ENCODE measurements at places on chromosomes 2 and 18.
A peak's percentile ranks its signal among the peaks of the same experiment; 100 is the strongest.

DNA sequence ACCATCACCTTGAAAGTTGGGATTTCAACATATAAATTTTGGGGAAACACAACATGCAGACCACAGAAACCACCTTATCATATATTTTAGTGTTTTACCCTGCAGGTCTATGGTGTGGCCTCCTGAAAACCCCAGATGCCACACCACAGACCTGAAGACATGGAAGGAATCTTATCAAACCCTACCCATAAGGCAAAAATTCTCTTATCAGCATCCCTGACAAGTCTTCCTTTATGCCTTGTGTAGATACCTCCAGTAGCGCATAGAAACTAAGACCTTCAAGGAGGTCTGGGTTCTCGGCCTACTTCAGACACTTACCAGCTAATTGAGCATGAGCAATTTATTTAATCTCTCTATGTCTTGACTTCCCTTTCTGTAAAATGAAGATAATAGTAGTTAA lies 59.1 kb upstream of the SLC14A2 start:
- DNase-seq = no peak

- no peak for DNase-seq
Measured at GRCh38 chr2:234334151-234334550, 162.7 kb downstream of the ARL4C start.

- DNase-seq = no peak
Measured at GRCh38 chr2:215338883-215339679, 27.2 kb downstream of the ATIC start.

DNA sequence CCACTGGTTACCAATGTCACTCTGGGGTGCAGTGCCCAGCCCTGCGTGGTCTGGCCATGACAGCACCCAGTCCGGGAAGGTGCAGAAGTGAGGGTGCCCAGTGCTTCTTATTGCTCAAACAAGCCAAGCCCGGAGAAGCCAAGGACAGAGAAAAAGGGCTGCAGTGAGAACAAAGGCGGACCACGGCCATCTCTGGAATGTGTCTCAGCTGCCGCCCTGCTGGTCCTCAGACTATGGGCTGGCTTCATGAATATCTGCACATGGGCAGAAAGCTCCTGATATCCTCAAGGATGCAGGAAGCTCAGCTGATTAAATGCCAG lies 28.7 kb downstream of the COPS9 start:
- DNase-seq = no peak

- DNase-seq = no peak
Measured at GRCh38 chr2:73172963-73173362, 29.4 kb upstream of the NOTO start.

DNA sequence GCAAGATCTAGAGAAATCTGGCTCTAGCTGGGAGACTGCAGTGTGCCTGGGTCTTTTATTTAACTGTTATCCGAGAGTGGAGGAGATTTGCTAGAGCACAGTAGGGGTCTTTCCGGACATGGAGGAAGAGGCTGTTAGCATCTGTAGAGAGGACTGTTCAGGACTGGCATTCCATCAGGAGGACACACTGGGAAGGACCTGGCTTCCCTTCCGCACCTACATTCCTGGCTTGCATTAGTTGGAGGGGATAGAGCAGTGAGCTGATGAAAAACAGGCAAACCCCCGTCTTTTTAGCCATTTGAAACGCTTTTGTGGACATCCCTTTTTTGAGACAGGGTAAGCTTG lies 874 bp upstream of the PIEZO2 start:
- no peak for DNase-seq

GRCh38 chr2:10305254-10305635 lies 2.5 kb downstream of the HPCAL1 start:
- no peak for DNase-seq

GRCh38 chr2:237122214-237122666 lies 36.6 kb downstream of the COPS8 start:
- peak; percentile 51 for DNase-seq

DNA sequence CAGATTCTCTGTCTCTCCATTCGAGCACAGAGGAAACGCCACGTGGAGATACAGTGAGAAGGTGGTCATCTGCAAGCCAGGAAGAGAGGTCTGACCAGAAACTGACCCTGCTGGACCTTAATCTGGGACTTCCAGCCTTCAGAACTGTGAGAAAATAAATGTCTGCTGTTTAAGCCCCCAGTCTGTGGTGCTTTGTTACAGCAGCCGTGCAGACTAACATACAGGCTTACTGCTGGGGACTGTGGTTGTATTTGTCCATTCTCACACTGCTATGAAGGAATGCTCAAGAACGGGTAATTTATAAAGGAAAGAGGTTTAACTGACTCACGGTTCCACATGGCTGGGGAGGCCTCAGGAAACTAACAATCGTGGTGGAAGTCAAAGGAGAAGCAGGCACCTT lies 432.7 kb downstream of the IRS1 start:
- no peak for DNase-seq

DNA sequence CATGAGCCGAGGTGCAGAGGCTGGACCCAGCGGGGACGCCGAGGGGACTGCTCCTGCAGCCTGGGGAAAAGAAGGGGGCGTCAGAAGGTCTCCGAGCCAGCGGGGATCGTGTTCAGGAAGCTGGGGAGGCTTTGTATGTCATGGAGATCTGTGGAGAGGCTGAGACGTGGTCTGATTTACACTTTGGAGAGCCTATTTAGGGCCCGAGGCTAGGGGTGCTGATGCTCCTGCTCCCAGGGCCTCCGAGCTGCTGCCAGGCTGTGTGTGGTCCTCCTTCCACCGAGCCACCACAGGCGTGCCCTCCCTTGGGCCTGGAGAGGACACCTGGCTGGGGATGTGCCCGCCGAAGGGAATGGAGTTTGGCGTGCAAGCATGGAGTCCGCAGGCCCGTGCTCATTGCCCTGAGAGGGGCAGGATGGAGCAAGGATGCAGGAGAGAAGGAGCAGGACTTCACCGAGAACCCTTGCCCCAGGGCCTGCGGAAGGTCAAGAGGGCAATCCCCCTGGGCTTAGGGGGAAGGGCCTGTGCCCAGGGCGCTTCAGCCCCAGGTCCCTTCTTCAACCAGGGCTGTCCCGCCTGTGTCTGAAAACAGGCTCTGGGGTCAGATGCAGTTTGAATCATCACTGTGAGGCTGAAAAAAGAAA lies 252.5 kb downstream of the VAPA start:
- no peak for DNase-seq

DNA sequence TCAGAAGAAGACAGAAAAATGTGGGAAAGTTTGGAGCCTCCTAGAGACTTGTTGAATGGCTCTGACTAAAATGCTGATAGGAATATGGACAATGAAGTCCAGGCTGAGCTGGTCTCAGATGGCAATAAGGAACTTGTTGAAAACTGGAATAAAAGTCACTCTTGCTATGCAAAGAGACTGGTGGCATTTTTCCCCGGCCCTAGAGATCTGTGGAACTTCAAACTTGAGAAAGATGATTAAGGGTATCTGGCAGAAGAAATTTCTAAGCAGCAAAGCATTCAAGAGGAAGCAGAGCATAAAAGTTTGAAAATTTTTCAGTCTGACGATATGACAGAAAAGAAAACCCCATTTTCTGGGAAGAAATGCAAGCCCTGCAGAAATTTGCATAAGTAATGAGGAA lies 159.3 kb downstream of the MREG start:
- DNase-seq = no peak

- DNase-seq = no peak
Measured at GRCh38 chr2:109439986-109440385, 173.8 kb downstream of the SEPTIN10 start.

- no peak for DNase-seq
Measured at GRCh38 chr18:39481281-39481680, 1915.7 kb upstream of the CELF4 start.

DNA sequence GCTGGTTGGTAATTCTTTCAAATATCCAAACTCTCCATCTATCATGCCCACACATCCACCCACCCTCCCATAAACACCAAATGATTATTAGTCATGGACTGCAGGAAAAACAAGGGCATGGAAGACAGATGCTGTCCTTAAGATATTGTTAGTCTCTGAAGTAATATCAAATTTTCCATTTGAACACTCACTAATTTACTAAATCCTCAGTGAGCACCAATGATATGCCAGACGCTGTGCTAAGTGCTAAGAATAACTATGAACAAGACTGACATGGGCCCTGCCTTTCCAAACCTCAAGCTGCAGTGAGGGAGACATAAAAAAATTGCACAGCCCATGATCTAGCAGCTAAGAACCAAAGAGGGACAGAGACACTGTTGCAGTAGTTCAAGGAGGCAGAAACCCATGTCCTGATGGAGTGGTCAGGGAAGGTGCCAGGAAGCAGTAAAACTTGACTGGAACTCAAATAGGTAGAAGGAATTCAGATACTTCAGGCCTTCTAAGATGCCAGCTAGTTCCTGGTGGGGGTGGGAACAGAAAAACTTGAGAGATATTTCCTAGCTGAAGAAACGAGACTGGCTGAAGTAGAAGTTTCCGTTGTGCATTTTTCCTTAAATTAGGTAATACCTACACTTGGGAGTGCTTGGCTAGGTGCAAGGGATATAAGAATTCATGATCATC lies 182.1 kb downstream of the OSR1 start:
- DNase-seq = no peak

DNA sequence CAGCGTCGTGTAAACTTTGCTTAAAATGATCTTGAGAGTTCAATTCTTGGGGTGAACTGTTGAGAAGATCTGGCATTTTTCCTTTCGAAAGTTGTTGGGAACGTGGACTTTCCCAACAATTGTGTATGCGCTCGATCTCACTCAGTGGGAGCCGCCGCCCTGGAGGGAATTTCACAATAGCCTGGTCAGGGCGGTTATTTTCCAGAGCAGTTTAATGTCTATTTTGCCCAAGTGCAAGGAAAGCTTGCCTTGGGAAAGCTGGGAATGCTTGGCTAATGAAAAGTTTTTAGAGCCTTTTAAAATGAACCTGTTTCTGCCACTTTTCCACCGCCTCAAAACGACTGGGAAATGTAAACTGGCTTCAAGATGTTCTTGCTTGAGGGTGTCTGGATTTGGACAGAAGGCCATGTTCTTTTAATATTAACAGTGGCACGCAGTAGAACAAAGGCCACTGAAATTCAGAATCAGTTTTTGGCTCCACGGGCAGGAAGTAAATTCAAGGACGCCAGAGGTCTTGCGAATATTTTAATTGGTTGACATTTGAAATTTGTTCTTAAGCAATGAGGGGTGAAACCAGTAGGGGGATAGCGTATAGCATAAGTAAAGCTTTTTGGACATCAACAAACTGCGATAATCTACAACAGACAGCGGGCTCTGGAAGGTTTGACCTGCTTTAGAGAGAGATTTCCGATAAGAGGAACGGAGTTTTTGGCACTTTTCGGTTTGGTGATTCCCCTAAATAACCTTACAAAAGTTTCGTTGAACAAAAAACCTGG lies 1.2 kb downstream of the CFLAR start:
- peak; percentile 47 for DNase-seq

- DNase-seq = no peak
Measured at GRCh38 chr2:7595206-7595605, 678.0 kb downstream of the RNF144A start.

DNA sequence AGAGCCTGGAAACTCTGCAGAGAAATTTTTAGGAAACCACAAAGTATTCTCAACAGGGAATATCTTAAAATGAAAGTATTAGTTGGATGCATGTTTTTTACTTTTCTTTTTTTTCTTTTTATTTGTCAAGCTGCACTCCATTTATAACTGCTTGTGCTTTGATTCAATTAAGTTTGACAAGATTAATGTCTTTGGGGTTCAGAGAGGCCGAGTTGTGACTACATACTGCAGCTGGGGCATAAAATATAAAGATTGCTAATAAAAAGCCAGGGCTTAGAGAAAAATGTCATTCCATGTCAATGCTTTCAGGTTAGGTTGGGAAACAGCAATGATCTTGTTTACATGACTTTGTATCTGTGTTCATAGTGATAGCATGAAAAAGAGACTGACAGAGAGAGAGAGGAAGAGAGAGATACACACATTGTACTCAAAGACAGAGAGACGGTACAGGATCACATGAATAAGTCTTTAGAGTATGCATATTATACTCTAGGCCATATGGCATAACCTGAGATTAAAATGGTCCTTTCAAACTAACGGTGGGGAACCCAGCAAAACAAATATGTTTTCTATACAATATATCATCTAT lies 1022.3 kb upstream of the CNTNAP5 start:
- DNase-seq = no peak

GRCh38 chr2:239685556-239685955 lies 284.7 kb upstream of the HDAC4 start:
- DNase-seq = no peak

- no peak for DNase-seq
Measured at GRCh38 chr2:85770369-85770768, 16.6 kb downstream of the ATOH8 start.

DNA sequence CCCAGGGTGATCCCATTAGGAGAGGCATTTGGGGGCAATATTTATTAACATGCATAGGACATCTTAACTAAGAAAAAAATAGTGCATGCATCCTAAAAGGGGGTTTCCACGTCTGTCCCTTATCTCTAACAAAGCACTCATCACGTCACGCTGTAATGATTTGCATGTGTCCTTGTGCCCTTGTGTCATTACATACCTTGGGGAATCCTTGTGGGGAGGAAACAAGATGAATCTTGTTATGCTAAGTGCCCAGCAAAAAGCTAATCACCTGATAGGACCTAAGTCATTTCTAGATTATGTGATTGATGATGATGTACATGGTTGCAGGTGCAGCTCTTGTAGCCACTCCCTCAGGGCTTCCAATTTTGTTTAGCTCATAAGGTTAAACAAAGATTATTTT lies 250.9 kb downstream of the FBXO15 start:
- DNase-seq = no peak

- DNase-seq = peak; percentile 63
Measured at GRCh38 chr2:109331896-109332848, 203.2 kb downstream of the SH3RF3 start.

DNA sequence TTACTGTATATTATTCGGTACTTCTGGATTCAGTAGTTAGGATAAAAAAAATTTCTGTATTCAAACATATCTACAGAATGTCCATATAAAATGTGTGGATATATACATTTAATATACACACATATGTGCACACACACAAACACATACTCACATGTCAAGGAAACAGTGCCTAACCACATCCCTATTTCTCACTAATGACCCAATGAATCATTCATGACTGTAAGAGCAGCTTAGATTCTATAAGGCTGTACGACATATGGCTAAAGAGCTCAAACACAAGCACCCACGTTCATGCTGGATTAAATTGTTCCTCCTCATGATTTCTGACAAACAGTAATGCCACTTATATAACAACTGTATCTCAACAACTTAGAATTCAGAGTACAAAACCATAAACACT lies 457.3 kb downstream of the ADCYAP1 start:
- no peak for DNase-seq

DNA sequence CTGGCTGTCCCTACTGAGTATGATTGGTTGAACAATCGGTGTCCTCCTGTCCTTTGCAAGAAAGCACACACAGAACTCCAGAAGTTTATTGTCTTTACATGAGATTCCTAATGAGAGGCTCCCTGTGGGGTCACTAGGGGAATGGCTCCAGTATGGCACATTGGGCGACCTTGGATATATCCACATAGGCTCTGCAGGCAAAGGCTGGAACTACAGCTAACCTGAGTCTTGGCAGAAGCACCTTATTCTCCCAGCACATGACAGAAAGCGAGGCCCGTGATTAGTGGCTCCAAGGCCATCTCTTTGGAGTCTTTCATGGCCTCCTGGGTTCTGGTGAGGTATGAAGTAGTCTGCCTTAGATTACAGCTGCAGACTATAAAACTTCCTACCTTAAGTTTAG lies 49.0 kb downstream of the ZDBF2 start:
- DNase-seq = no peak

GRCh38 chr2:164657129-164657528 lies 35.8 kb upstream of the GRB14 start:
- peak; percentile 64 for DNase-seq

Measured in COLO829 (cell line).